Activated T-helper 1 cell treated with anti-CD3 and anti-CD28 coated beads, Interleukin-2, amount 50 U/mL, for 16 hours (primary cell): ENCODE measurements at places on chromosomes 2 and 18.
A peak's percentile ranks its signal among the peaks of the same experiment; 100 is the strongest.

DNA sequence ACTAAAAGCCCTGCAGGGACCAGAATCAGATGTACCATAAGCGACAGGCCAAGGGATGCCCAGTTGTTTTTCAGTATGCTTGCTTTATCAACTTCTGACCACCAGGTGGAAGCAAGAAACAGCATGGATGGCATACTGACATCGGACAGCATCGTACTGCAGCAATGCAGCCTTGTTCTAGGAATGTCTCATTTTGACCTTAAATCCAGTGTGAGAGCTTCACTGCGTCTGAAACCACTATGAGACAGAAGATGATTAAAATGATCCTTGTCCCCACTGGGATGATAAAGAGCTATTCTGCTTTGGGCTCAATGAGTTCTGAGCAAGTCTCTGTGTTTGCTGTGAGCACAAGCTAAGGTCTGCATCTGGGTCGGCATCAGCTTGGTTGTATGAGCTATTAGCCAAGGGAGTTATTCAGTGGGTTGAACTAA is 54.3 kb downstream of the CDK15 start:
- DNase-seq: no peak

- DNase-seq: no peak
Measured at GRCh38 chr2:43424262-43425207, 171.3 kb downstream of the THADA start.

GRCh38 chr2:173240083-173240482 is 114.6 kb upstream of the CDCA7 start:
- DNase-seq: no peak

DNA sequence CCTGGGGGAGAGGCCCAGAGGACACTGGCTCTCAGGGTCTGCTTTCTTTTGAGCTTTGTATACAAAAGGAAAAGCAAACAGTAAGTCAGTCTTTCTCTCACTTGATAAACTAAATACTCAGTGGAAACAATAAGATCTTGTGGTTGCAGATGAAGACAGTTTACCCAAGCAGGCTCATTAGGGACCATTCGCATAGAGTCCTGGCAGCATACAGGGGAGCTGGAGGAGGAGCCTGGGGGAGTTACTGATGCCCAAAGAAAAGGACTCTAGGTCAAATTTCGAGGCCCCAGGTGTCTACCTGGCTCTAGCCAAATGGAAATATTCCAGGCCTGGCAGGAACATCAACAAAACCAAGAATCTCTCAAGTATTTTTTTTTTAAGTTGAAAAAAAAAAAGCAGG is 225.3 kb downstream of the CNTNAP5 start:
- no peak for DNase-seq

GRCh38 chr2:68062680-68063387 is at the start of gene C1D:
Gene C1D, minus strand, starts transcription at chr2:68063004. Its CDS starts 15,694 bp downstream, at chr2:68047310.
- peak; percentile 87 for DNase-seq

- DNase-seq: no peak
Measured at GRCh38 chr2:117785740-117786139, 28.8 kb upstream of the DDX18 start.

DNA sequence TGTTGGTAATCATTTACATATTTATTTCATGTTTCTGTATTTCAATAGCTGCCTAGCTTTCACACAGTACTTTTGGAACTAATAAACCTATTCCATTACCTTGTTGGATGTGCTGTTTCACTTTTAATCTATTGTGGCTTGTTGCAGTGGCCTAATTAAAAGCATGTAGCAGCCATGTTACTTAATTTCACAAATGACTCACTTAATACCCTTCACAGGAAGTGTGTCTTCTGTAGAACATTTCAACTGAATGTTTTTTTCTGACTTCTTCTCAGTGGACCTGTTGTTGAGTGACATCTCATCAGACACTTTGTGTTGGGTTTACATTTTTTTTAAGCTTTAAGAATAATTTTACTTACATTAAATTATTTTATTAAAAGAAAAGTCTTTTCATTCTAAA is 260.5 kb upstream of the THUMPD2 start:
- no peak for DNase-seq

GRCh38 chr2:214679736-214680135 is 129.7 kb downstream of the BARD1 start:
- no peak for DNase-seq

- no peak for DNase-seq
Measured at GRCh38 chr2:199677881-199678280, 173.1 kb downstream of the FTCDNL1 start.

DNA sequence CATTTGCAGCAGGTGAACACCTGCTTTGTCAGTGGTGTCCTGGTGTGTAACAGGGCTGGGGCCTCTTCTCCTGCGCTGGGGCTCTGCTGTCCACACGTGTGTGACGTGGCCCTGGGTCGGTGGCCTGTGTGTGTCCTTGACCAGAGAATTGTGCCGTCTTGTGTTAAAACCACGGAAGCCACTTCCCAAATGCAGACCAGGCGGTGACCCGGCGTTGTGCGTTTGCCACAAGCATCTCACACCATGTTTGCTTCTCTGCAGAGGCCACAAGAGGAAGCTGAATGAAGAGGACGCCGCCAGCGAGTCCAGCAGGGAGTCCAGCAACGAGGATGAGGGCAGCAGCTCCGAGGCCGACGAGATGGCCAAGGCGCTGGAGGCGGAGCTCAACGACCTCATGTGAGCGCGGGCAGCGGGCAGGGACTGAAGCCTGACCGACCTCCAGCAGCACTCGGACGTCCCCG is 44.3 kb upstream of the KCNG2 start:
- no peak for DNase-seq

DNA sequence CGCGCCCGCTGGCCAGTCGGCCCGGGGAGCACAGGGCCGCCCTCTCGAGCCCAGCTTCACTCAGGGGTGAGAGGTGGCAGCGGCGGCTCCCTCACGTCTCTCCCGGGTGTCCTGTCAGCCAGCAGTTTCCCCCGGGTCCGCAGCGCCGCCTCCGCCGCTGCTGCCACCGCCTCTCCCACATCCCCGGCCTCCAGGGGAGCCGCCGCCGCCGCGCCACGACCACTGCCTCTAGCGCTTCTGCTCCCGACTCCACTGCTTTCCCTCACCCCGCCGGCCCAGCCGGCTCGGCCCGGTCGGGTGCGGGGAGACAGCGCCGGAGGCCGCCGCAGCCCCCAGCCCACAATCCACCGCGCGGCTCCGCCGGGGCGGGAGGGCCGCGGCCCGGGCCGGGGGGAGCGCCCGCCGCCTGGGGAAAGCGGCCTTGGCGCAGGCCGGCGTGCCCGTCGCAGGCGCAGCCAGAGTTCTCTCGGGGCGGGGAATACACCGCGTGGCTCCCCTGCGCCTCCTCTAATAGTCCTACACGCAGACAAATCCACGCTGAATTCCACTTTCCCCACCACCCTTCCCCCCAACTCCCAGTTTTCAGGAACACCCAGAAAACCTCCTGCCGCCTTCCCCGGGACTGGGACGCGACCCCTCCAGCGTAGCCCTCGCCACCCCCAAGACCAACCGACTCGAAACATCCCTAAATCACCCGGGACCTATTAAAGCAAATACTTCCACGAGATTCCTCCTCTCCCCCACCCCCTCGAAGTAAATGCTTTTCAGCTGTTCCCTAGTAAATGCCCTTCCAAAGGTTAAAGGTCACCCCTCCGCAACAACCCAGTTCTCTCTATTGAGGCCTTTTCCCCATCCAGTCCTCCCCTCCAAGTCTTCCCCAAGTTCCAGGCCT is at the start of gene VPS54:
VPS54 (minus strand) TSS at position 346 of the 892 bp plus-strand sequence. CDS start 35,429 bp downstream, outside the sequence.
- DNase-seq: peak; percentile 45

GRCh38 chr2:197131558-197131855 is 179.1 kb downstream of the ANKRD44 start:
- no peak for DNase-seq

DNA sequence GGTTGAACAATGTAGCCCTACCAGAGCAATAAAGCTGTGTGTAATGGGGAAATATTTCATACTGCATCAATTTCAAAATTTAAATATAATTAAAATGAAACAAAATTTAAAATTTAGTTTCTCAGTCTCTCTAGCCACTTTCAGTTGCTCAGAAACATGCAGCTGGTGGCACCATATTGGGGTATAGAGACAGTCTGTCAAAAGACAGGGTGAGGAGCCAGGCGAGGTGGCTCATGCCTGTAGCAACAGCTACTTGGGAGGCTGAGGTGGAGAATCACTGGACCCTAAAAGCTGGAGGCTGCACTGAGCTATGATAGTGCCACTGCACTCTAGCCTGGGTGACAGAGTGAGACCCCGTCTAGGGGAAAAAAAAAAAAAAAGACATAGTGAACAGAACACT is 20.1 kb downstream of the ANXA4 start:
- no peak for DNase-seq

- no peak for DNase-seq
Measured at GRCh38 chr2:118122594-118123281, 34.5 kb downstream of the INSIG2 start.

- no peak for DNase-seq
Measured at GRCh38 chr2:43155851-43156411, 70.5 kb downstream of the ZFP36L2 start.

GRCh38 chr2:106193690-106193976 is 468 bp downstream of the UXS1 start:
- no peak for DNase-seq

DNA sequence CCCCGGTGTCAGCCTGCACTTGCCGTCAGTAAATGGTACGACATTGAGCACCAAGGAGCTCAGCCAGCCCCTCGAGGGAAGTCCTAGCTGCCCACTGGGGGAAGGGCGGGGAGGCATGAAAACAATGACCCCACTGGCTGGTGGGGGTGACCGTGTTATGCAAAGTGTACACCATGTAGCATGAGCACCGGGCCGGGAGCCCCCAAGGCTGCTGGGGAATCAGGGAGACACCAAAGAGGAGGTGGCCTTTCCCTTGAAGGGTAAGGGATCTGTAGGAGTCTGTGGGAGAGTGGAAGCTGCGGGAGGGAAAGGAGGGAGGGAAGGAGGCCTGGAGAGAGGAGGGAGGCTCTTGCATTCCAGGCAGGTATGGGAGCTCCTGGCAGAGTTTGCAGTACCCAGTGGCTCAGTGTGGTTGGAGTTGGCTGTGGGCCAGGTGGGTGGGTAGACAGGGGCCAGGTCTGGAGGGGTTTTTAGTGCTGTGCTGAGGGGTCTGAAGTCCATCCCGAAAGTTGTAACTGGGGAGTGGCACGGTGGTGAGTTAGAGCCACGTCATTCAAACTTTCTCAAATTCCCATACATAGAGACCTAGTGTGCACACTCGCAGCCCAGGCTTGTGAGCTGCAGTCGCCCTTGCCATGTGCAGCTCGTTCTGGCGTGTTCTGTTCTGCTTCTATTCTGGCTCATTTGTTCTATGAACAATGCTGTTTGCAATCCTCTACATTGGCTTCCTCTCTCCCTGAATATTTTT is 22.4 kb downstream of the RRM2 start:
- no peak for DNase-seq

DNA sequence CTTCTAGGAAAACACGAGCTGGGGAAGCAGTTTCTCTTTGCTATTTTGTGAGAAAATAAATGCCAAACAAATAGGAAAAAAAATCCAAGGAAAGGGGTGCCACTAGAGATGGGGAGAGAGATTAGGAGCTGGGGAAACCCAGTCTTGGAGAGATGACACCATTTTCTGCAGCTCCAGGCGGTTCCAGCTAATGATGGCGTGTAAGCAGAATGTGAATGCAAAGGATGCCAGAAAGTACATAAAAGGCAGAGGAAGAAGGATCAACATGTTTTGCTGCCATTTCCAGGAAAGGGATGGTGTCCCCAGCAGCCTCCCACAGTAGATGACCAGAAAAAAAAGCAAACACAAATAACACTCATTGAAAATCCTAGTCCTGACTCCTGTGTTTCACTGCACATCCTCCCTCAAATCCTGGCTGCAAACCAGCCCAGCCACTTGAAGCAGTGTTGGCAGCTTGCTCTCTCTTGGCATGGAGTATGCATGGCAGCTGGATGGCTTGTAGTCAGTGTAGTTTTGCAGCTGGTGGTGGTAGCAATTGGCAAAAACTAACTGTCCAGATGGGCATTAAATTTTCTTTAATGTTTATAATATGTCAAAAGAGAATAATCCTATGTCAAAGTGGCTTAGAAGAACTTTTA is 93.6 kb downstream of the FTCDNL1 start:
- no peak for DNase-seq

DNA sequence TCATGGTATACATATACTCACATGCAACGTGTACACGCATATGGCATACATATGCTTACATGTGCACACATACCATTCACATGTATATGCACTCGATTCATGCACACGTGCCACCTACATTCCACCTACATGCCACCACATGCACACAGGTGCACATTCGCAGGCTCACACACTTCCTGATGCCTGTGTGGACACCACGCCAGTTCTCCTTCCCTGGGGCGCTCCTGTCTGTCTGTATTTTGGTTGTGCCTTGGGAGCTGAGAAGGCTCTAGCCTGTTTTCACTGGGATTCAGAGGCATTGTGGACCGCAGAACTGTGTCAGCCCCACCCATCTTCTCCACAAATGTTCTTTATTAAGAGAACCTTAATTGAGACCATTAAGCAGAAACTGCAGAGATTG is 96.6 kb upstream of the CTDP1 start:
- no peak for DNase-seq

GRCh38 chr2:8654041-8654440 is 27.8 kb upstream of the ID2 start:
- DNase-seq: no peak

- no peak for DNase-seq
Measured at GRCh38 chr2:10022966-10023662, 20.2 kb upstream of the KLF11 start.

DNA sequence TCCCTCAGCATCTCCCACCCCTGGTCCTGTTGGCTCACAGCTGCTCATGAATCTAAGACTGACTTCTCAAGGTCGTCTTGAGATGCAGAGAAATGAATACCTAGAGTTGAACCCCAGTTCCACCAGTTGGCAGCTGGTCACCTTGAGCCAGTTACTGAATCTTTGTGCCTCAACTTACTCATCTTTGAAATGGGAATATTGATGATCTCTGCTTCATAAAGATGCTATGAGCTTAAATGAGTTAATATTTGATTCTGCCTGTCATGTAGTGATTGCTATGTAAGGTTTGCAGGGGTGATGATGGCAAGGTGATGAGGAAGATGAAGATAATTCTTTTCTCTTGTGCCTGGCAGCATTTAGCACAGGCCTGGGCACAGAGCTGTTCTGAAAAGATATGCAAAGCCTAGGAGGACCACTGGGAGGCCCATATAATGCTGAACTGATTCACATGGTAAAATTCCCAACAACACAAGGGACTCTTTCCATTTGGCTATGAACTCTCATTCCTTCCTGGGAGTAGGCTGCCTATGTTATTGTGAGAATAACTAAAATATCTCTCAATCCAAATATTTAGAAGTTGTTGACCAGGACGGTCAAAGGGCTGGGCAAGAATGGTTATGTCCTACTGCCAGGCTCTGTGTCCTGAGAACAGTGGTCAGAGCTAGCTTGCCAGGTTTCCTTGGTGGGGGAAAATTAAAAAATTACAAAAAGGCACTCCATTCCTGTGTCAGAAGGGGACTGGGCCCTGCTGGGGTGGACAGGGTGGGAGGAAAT is 70.9 kb downstream of the APOB start:
- no peak for DNase-seq

DNA sequence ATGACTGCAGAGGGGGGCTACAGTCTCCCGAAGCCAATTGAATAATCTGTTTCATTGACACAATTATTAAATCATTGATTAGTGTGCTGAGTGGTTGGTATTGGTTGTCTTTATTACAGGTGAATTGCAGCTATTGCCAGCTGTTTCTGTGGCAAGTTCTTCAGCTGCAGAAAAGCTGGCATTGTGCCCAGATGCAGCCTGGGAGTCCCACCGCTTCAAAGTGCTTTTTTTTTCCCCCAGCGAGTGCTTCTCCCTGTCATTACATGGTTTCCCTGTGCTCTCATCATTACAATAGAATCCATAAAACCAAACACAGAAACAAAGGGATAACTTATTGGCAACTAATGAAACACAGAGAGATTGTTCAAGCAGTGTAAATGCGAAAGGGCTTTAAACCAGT is 164.7 kb downstream of the GRB14 start:
- DNase-seq: no peak
